Endothelial cell of umbilical vein (primary cell): ENCODE measurements at places on chromosomes 1 and 21.

DNA sequence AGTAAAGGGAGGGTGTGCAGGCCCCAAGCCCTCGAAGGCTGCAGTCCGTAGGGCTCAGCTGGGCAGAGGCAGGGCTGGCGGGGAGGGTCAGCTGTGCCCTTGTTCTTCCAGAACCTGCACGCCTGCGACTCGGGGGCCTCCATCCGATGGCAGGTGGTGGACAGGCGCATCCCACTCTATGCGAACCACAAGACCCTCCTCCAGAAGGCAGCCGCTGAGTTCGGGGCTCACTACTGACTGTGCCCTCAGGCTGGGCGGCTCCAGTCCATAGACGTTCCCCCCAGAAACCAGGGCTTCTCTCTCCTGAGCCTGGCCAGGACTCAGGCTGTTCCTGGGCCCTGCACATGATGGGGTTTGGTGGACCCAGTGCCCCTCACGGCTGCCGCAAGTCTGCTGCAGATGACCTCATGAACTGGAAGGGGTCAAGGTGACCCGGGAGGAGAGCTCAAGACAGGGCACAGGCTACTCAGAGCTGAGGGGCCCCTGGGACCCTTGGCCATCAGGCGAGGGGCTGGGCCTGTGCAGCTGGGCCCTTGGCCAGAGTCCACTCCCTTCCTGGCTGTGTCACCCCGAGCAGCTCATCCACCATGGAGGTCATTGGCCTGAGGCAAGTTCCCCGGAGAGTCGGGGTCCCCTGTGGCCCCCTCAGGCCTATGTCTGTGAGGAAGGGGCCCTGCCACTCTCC lies 13.6 kb upstream of the LRRC3 start:
- no peak for DNase-seq

- DNase-seq = no peak
These were observed at the start of gene OR11L1 for GRCh38 chr1:247841796-247842195. OR11L1 (minus strand) TSS chr1:247841896; CDS start chr1:247841896, 0 bp downstream.

- DNase-seq = no peak
These were observed 302.8 kb downstream of the MATN1 start for GRCh38 chr1:30420519-30421050.

DNA sequence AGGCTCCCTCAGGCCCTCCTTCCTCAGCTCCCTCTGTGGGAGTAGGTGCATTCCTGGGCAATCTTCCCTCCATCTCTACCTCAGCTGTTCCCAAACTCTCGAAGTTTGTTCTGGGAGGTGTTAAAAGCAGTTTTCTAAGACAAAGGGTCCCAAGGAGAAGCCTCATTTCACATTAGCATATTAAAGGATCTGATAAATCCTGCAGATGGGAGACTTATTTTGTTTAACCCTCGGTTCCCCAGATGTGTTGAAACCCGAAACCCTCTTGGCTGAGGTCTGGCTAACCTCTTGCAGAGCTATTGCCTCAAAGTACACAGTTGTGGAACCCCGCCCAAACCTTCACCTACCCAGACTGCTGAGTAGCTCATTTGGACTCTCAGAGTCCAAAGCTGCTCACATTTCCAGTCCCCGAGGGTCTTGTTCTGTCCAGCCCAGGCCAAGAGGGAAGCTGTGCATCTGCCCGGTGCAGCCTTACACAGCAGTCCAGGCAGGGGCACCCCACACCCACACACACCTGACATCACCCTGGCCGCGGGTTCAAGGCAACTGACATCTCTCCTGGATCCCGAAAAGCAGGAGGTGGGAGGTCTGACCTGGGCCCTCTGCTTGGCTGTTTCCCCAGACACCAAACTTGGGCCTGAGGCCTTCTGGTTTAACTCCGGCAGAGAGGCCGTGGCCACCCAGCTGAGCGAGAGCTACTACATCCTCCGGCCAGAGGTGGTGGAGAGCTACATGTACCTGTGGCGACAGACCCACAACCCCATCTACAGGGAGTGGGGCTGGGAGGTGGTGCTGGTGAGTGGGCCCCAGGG lies 19.5 kb upstream of the SELENON start:
- no peak for DNase-seq

GRCh38 chr1:5244631-5245285 lies 590.3 kb downstream of the AJAP1 start:
- DNase-seq = no peak

DNA sequence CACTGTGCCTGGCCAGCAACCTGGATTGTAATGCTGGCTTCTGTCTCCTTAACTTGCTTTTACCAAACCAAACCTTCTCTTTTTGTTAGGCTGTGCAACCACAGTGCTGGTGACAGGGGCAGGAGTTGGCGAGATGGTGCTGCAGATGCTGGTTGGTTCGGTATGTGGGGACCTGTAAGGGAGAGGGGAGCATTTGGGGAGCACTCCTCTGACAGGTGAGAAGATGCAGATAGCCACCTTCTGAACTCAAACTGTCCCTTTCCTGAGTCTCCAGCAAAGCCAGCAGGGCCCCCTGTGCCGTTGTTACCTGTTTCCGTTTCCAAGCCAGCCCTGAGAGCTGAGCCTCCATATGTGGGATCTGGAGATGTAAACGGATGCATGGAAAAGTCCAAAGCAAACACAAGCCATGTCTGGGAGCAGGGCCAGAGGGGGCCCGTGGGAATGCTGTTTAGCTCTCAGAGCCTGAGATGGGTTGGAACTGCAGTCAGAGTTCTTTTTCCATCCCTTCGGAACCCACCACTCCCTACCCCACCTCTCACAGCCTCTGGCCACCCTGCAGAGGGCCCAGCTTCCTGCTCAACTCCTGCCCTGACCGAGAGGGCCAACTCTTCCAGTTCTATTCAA lies 34.0 kb downstream of the ELK4 start:
- peak; percentile 98 for DNase-seq

- no peak for DNase-seq
These were observed 795 bp downstream of the NGF start for GRCh38 chr1:115337276-115337632.

- DNase-seq = no peak
These were observed 27.5 kb upstream of the FNBP1L start for GRCh38 chr1:93420400-93420799.

DNA sequence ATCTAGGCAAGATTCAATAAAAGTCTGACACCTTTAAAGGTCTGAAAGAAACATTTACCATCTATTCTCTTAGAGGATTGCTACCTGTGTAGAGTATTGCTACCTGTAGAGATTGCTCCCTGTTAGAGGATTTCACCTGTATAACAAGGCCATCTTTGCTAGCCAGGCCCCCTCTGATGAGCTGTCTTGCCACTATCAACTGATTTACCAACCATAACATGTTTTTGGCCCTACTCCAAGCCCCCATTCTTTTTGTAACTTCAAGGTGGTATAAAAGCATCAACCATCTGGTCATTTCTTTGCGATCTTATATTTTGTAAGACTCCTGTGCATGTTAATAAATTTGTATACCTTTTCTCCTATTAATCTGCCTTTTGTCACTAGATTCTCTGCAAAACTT lies 424.7 kb upstream of the CAMK1G start:
- DNase-seq = no peak

DNA sequence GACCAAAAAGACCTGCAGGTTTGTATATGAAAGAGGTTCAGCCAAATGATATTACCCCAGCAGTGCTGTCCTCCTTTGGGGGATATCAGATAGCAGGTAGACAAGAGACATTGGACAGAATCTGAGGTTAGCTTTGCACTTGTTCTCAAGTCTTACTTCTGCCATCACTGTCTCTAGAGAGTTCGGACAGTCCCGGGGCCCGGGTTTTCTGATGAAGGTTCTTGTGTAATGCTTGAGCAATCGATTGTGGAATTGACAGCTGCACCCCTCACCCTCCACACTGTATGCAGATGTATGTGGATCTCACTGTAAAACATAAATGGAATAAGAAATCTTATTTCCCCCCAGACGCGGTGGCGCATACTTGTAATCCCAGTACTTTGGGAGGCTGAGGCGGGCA lies 56.2 kb upstream of the MORC3 start:
- no peak for DNase-seq

DNA sequence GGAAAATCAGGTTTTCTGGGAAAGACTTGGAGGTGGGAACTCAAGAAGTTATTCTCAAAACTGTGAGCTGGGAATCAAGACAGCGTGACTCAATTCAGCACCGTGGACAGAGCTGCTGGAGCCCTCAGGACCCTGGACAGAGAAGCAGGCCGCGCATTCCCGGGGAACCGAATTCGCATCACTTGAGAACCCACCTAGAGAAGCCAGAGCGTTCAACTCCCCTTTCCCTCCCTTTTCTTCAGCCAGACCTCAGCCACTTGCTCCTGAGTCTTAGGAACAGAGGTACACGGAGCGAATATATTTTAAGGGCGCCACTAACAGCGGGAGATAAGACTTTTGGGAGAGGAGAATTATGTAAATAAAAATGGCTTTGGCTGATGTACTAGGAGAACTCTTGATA lies 2.0 kb upstream of the LIN28A start:
- peak; percentile 77 for DNase-seq

DNA sequence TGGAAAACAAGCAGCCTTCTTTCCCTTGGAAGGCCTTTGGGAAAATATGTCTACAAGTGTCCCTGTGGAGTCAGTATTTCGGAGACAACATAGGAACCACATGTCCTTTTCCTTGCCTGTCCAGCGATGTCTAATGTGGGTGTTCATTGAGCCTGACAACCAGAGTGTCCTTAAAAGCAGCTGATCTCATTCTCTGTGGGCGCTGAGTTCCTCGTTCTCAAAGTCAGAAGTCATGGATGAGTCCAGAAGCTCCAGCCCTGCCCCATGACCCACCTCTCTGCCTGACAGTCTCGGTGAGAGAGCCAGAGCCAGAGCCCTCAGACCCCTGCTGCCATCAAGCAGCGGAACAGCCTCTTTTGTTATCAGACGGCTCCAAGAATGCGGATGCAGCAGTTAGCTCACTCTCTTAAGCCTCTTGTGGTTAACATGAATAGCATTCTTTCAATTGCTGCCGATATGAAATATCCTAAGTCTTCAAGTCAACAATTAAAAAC lies 329.2 kb downstream of the TGFB2 start:
- DNase-seq = peak; percentile 69

DNA sequence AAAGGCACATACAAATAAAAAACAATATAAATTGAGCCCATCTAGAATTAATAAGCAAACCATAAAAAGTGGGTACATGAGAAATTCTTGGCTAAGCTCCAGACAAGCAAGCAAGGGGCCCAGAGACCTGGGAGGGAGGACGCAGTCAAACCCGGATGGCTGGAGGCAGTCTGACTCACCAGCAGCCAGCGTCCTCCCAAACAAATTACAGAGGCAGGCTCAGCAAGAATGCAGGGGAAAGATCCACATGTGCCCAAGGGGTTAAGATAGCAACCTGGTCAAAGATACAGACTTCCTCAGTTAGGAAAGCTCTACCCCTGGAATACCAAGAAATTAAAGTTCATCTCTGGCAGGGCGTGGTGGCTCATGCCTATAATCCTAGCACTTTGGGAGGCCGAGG lies 7.4 kb upstream of the TIAM1 start:
- no peak for DNase-seq

DNA sequence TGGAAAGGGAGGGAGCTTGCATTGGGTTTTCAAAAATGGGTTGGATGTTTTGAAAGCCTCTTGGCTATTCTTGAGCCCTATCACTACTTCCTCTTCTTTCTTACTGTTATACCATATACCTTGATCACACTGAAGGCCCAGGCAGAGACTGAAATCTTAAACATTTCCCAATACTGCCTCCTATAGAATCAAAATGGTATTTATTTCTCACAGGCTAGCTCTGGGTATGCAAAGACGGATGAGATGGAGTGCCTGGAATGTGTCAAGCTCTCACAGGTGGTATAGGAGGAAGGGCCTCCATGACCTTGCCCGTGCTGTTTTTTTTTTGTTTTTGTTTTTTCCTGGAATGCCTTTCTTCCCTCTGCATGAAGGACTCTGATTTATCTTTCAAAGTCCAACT lies 268.4 kb upstream of the USP24 start:
- DNase-seq = no peak

DNA sequence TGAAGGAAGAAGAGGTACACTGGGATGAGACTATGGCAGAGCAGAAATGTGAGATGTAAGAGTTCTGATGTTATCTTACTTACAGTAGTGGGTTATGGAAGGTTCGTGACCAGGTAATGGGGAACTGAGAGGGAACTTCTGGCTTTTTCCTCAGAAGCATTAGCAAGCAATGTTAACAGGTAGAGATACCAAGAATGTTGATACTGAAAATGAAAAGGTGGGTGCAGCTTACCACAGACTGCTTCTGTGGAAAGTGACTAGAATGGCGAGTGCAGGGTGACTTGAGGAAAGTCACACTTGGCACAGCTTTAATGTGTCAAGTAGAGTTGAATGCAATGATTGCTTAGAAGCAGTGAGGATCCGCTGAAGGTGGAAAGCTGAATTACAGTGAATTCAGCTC lies 70.8 kb downstream of the PLA2G4A start:
- DNase-seq = no peak

DNA sequence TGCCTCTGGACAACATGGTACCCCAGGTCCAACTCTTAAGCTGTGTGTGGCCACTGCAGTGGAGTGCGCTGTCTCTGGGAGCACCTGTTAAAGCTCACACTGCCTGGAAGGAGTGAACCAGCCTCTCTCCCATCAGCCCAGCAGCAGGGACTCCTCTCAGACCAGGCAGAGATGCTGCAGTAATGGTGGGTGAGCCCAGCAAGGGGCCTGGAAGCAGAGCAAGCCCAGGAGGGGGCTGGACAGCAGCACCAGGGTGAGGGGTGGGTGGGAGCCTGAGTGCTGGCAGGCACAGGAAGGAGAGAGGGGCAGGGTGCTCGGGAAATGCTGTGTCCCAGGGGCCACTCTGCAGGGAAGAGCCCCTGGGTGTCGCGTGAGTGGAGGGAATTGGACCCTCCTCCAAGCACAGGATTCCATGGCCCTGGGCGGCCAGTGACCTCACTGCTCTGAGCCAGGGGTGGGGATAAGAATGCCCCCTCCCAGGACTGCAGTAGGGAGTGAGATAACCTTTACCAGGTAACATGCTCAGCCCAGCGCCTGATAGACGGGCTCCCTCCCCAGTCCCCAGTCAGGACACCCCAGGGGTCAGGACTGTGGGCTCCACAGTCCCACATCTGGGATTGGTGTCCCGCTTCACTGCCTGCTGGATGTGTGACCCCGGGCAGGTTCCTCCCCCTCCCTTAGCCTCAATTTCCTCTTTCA lies 313.1 kb downstream of the MATN1 start:
- no peak for DNase-seq

DNA sequence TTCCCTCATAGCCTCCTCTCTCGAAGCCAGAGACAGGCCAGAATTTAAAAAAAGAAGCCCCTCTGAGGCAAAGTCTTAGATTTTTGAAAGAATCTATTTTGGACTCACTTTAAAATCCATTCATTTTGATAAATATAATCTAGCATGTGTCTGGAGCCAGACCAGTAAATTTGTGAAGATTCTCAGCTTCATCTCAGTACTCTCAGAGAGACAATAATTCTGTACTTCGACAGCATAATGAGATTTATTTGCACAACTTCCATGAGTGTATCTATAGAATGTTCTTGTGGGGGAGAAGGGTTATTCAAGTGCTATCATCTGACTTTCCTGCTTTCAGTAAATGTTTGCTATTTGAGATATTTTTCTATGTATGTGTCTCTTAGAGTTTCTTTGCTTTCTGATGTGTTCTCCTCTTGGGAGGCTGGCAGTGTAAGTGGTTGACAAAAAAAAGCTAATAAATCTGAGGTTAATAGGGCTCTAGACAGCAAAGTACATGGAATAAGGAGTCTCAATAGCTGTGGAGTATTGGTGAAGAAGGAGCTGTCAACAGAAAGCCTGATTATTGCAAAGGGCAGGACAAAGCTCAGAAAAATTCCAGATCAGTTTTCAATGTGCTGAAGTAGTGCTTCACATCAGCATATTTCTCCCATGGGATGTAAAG lies 223.0 kb downstream of the PTBP2 start:
- no peak for DNase-seq
